ENCODE measurements at places on chromosomes 3 and 15.

DNA sequence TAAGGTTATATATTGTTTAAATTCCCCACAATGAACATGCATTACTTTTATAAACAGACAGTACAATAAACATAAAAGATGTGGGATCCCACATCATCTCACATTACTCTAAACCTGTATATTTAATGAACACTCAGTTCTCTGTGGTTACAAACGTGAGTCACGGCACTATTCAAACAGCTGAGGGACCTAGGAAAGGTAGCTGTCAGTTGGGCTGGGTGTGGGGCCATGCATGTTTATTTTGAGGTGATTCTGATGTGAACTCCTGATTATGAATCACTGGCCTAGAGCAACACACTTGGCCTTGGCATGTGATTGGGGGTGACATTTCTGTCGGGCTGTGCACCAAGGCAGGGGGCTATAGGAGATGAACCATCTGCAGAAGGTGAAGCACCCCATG, 147.6 kb upstream of the HACD2 start:
- DNase-seq, result no peak

GRCh38 chr3:149299938-149300801, 33.3 kb downstream of the TM4SF18 start:
- no peak for DNase-seq

- DNase-seq, result no peak
Measured at GRCh38 chr3:166447513-166447912, 610.3 kb upstream of the BCHE start.

- DNase-seq, result no peak
Measured at GRCh38 chr3:123330441-123330991, 118.4 kb downstream of the ADCY5 start.

DNA sequence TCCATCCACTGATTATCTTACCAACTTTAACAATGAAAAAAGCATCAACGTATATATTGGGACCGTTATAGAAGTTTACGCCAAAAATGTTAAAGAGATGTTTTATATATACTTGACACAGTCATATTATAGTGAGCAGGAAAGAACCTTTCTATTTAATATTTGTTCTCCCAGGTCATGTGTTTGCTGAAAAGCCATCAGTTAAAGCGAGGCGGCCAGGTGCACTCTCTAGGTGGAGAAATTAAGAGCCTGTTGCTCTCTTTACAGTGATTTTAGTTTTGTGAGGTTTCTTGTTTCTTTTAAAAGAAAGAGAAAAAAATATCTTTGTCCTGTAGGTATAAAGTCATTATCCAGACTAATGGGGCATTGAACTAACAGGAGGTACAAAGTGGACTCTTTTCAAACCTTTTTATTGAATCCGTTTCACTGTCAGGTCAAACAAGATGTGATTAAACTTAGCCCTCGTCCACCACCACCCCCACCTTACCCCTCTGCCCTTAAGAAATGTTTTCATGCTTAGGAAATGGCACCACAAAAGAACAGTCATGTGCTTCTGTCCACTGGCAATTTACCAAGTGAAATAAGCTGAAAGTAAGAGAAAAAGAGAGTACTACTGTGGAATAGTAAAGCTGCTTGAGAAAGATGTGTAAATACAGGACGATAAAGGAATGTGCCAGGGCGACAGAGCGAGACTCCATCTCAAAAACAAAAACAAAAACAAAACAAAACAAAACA, 279.9 kb downstream of the PTPRG start:
- DNase-seq, result no peak

GRCh38 chr3:7249493-7250076, 388.7 kb downstream of the GRM7 start:
- no peak for DNase-seq

GRCh38 chr3:167978071-167978470, 117.7 kb downstream of the GOLIM4 start:
- DNase-seq, result no peak

GRCh38 chr3:187995043-187995400, 158.9 kb upstream of the LPP start:
- no peak for DNase-seq

- DNase-seq, result no peak
Measured at GRCh38 chr3:172586436-172586835, 63.2 kb upstream of the TNFSF10 start.

- DNase-seq, result no peak
Measured at GRCh38 chr3:134605556-134605955, 45.3 kb downstream of the KY start.

- no peak for DNase-seq
Measured at GRCh38 chr15:90225504-90226234, 8.1 kb downstream of the CIB1 start.

DNA sequence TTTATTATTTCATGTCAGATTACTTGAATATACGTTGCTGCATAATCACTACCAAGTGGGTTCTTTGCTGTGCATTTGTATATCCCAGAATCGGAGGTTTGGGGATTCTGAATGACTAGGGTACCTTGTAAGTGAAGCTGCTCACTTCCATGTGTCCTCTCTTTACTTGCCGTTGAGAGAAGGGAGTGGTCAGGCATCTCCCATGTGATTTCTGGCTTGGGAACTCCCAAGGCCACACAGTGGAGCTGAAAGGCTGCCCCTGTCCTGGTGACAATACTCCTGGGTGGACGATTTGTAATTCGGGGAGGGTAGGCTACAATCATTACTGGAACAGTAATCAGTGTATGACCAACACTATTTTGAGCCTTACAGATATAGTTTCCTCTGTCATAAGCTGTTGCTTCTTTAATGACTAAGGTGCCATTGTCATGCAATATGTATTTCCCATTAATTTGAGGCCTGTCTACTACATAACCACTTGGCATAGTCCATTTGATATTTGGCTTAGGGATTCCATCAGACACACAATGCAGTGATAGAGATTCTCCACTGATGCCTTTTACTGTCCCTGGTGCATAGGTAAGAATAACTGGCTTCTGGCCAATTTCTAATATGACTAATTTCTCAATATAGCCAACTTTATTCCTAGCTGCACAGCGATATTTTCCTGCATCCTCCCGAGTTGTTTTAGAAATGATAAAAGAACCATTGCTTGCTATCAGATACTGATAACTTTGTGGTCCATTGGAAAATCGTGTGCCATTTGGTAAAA, 24.0 kb downstream of the IGSF10 start:
- DNase-seq, result no peak

DNA sequence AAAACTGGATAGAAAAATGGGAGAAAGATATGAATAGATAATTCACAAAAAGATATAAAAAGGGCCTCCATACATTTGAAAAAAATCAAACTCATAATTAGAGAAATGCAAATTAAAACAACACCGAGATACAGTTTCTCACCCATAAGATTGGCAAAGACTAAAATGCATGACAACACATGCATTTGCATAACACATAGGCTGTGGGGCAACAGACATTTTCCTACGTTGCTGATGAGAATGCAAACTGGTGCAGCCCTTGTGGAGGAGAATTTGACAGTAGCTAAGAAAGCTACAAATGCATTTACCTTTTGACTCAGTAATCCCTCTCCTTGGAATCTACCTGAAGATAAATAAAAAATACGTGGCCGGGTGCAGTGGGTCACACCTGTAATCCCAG, 11.4 kb upstream of the CAND2 start:
- no peak for DNase-seq

DNA sequence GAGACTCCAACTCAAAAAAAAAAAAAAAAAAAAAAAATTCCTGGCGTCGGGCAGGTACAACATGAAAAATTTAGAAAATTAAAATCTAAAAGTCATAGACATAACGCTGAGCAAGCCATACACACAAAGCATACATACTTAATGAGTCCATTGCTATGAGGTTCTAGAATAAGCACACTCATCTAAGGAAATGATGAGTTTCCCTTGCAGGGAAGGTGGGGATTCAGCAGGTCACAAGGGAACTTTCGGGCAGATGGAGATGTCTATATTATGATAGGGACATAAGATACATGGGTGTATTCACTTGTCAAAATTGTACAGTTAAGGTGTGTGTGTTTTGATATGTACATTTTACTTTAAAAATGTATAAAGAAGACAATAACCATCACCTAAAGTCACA, 120.2 kb upstream of the LIPC start:
- no peak for DNase-seq

- DNase-seq, result no peak
Measured at GRCh38 chr3:97825101-97825500, 3.3 kb downstream of the CRYBG3 start.

DNA sequence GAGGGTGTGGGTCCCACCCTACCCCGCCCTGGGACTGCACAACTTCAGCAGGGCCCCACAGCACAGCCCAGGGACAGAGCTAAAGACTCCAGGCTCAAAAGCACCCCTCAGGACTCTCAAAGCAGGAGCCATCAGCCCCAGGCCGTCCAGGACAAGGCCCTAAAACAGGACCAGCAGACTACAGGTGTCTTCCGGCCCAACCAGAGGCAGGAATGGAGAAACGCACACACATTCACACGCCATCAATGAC, 26.1 kb downstream of the ATRIP start:
- no peak for DNase-seq

- no peak for DNase-seq
Measured at GRCh38 chr3:132721479-132722164, 587 bp downstream of the NPHP3 start.

DNA sequence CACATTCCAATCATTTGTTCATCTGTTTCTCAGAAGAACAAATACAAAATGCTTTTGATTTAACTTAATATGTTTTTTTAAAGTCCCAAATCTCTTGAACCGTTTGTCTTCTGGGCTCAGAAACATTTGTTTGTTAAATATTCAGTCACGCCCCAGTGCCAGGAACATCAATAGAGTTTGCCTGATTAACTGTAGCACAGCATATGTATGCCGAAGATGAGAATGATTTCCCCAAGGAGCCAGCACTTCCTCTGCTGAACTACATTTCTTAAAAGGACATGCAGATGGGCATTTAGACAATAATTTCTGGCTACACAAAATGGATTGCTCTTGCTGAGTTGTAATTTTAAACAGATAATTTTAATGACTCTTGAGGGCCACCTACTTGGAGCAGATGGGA, 191.6 kb upstream of the FAM3D start:
- DNase-seq, result no peak

DNA sequence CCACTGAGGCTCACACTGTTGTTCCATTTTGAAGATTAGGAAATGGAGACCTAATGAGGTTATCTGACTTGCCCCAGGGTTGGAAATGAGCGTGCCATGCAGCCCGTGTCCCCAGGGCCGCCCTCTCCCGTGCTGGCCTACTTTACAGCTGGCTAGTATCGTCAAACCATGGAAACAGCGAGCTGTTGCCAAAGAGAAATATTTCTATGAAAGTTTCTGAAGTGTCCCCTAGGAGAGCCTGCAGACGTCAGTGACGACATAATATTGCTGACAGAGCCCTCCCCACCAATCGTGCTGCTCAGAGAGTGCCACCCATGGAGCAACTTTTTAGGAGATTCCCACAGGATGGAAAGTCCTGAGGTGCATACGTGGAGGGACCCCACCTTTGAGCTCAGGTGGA, 11.2 kb upstream of the FAM174B start:
- DNase-seq, result no peak
